Non-pigmented ciliary epithelial cell (primary cell): ENCODE measurements at places on chromosomes 1 and 21.

- DNase-seq, result no peak
Observed at GRCh38 chr1:184485751-184486723, 99.2 kb downstream of the C1orf21 start.

DNA sequence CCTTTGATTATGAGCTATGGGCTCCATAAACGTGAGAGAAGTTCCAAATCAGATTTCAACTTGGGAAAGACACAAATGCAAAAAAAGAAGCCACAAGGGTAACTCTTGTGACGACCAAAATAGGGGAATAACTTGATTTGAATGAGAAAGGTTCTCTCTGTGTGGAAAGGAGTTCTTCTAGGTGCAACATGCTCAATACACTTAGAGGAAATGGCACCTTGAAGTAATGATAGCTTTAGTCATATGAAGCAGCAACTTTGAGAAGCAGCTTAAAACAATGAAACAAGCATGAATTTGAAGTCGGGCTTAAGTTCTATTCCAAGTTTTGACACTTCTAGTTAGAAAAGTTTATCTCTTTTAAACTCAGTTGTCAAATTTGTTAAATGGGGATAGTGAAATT lies 21.8 kb upstream of the RGS1 start:
- no peak for DNase-seq

- no peak for DNase-seq
Observed at GRCh38 chr1:223419115-223419514, 25.9 kb downstream of the CCDC185 start.

GRCh38 chr1:36442337-36442736 lies 7.9 kb downstream of the OSCP1 start:
- DNase-seq, result no peak

- DNase-seq, result no peak
Observed at GRCh38 chr1:242212401-242212800, 213.5 kb upstream of the MAP1LC3C start.

DNA sequence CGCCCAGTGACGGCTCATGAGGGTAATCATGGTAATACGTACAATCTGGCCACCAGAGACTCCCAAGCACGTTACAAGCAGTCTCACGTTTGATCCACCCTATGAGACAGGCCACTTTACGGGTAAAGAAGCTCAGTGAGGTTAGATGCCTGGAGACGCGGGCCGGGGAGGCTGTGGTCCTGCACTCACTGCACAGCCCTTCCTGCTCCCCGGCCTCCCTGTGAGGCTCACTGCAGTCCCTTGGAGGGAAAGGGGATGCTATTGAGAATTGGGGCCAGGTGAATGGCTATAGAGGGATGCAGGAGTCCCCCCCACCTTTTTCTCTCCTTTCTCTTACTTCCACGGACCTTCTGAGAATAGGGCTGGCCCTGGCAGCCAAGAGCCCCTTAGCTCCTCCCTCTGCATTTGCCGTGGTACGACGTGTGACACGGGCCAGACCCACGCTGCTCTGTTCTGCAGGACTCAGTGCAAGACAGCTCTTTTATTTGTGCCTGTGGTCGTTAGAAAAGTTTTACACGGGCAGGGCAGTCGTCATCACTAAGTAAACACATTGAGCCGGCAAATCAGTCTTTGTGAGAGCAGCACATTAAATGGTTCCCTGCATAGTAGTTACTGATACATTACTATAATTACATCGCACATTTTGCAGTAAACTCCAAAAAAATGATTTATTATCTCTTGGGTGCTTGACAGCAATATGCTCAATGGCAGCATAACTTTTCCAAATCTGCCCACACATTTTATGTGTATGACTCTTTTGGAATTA lies 18.8 kb downstream of the KIF26B start:
- DNase-seq, result no peak

DNA sequence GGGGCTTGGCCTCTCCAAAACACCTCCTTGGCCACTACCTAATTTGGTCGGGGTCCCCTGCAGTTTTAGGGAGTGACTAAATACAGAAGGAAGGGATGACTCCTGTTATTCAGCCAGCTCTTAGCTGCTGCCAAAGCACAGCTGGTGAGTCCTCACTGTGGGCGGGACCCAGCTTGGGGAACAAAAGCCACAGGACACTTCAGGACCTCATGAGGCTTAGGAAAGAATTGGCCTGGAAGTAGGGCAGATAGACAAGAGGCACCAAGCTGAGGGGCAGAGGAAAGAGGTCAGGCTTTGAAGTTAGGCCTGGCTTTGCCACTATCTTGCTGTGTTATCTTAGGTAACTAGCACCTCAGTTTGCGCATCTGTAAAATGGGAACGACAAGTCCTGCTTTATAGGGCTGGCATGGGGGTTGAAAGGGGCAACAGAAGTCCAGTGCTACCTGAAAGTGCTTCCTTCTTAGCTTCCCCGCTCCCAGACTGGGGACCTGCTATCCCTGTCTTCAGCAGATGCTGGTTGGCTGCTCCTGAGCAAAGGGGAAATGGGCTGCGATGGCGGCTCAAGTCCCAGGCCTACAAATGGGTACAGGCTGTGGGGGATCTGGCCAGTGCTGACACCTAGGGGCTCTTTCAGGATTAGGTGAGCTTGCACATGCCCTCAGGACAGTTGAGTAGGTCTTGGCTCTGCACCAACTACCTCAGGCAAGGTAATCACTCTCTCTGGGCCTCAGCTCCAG lies 15.7 kb downstream of the IFI6 start:
- DNase-seq, result no peak

DNA sequence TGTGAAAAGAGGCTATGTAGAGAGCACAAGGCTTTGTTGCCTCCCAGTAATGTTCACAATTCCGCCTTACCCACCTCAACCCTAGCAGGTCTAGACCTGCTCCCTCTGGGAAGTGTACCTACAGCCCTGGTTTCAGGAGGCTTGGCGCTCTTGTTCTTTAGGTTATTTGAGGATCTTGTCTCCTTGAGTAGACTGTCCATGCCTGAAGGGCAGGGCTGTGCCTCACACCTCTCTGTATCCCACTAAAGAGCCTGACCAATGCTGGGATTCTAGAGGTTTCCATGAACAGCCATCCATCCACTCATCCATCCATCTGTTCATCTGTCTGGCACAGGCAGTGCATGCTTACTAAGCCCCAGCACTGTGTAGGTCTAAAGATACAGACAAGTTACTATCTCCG lies 1.0 kb downstream of the RAB7B start:
- no peak for DNase-seq

DNA sequence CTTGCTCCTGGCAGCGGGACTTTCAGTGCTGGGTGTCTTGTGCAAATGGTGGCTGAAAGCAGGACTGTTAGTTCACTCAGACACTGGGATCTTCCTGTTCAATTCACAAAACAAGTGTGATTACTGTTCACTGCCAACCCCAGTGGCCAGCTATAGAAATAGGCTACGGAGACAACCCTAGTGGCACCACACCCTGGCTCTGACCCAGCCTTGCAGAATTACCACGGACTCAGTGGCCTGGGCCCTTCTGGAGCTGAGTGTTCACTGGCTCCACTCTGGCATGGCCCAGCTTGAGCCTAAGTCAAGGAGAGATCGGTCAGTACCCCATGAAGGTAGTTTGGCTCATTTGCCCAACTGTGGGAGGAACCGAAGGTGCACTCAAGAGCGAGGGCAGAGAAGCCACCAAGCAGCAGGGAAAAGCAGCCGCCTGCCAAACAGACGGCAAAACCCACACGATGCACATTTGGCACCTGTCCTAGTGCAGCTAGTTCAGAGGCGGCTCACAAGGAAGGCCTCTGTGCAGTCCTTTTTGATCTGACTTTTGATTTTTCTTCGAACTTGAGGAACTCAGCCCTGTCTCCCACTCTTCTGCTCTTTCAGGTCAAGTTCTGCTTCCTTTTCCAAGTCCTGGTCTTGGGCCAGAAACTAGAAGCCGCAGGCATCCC lies 5.9 kb downstream of the KIAA2013 start:
- no peak for DNase-seq

GRCh38 chr1:230708631-230709580 lies 5.0 kb downstream of the AGT start:
- no peak for DNase-seq
